NCI-H526 treated with DMSO at 0.1 percent for 48 hours (cell line): ENCODE measurements at places on chromosomes 13 and 19.
A peak's percentile ranks its signal among the peaks of the same experiment; 100 is the strongest.

GRCh38 chr13:34933349-34933748 is 8.7 kb upstream of the NBEA start:
- peak; percentile 83 for DNase-seq

- peak; percentile 71 for DNase-seq
Observed at GRCh38 chr19:40614622-40615411, 13.6 kb downstream of the LTBP4 start.

DNA sequence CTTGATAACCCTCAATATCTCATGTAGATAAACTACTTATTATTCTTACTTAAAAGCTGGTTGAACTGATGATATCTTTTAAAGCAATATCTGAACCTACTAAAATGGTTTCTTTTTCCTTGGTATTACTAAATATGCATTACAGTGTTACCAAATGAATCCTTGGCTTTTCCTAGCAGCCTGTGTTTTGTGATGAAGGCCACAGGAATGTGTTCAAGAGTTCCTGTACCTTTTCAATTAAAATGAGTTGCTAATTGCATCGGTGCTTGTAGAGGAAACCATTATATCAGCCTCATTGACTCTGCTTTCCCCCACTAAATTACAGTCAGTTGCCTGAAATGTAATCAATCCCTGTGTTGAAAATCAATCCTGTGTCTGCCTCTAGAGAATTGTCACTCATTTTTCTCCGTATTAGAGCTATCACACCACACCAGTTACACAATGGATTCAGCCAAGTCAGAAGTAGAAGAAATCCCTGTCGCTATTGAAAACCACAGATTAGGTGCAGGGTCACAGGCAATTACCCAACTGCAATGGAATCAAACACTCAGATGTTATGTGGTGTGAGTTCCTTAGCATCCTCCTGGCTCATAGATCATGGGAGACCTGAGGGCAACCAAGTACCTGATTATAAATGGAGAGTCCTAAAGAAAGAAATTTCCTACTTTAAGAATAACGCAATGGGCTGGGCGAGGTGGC is 13.3 kb downstream of the FAM216B start:
- DNase-seq, result no peak

GRCh38 chr13:98595134-98595533 is 18.2 kb upstream of the STK24 start:
- no peak for DNase-seq

DNA sequence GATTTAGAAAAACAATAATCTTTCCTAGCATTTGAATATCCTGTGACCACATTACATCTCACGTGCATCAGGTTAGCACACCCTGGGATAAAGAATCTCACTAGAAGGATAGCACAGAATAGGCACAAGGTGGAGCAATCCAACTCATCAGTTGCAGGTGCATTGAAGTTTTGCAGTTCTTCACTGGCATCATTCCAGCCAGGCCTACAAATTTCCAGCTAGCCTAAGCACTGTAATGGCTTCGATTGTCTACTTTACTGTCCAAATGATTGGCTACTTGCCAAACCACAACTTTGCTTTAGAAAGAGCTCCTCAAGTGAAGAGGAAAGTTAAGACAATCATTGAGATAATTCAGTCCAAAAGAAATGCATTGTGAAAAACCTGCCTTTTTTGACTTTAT is 89.5 kb downstream of the SPRY2 start:
- peak; percentile 28 for DNase-seq

GRCh38 chr13:34465423-34465922 is 476.6 kb upstream of the NBEA start:
- DNase-seq, result no peak

DNA sequence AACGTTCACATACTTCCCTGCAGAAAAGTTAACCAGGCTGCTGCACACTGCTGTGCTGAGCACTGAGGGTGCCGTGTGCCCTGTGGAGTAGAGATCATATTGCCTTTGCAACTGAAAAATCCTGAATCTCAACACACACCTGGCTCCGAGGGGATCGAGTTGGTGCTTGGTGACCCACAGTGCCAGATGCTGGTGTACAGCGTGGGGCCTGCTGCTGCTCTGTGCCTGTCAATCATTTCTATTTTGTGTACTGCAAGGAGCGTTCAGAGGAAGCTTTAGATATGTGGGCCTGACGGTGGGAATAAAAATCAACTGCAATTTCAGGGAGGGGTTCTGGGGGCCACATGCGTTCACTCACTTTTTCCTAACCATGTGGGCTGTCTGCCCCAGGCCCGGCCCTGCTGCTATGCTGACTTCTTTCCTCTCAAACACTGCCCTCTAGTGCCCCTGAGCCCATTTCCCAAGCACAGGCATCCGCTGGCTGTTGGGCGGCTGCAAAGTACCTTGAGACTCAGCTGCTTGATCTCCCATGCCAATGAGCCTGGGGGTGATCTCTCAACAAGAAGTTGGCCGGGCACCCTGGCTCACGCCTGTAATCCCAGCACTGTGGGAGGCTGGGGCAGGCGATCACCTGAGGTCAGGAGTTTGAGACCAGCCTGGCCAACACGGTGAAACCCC is 9.7 kb upstream of the LENG8 start:
- DNase-seq, result no peak

- no peak for DNase-seq
Observed at GRCh38 chr19:30540761-30541160, 168.6 kb downstream of the ZNF536 start.

DNA sequence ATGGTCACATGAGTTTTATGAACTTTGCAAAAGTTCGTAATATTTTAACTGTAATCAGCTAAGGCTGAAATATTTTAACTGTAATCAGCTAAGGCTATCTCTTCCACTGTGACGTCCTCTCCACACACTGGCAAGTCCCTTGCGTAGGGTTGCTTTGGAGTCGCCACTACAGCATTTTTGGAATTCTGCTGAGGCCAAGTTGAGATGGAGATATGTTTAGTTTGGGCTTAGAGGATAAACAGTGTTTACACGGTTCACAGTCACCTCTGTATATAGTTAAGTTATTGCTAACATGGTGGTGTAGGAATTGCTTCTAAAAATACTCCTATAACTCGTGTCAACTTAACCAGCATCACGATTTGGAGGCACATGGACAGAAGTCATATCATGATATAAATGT is 143.6 kb upstream of the SERP2 start:
- no peak for DNase-seq

DNA sequence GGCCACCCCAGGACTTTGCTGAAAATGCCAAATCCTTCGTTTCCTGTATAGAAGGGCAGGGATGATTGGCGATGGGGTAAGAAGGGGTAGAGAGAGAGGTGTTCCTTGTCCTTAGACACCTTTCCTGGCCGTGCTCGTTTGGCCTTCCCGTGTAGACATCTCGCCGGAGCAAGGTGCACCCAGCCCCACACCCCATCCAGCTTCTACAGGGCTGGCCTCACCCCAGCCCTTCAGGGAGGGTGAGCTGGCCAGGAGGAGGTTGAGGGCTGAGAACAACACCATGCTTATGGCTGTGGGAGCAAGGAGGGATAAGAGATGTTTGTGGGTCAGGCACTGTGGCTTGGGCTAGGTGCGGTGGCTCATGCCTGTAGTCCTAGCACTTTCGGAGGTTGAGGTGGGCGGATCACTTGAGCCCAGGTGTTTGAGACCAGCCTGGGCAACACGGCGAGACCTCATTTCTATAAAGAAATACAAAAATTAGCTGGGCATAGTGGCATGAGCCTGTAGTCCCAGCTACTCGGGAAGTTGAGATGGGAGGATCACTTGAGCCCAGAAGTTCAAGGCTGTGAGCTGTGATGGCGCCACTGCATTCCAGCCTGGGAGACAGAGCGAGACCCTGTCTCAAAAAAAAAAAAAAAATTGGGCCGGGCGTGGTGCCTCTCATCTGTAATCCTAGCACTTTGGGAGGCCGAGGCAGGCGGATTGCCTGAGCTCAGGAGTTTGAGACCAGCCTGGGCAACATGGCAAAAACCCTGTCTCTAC is 15.5 kb downstream of the SMARCA4 start:
- no peak for DNase-seq

- DNase-seq, result no peak
Observed at GRCh38 chr19:13965926-13966683, 13.8 kb downstream of the DCAF15 start.

DNA sequence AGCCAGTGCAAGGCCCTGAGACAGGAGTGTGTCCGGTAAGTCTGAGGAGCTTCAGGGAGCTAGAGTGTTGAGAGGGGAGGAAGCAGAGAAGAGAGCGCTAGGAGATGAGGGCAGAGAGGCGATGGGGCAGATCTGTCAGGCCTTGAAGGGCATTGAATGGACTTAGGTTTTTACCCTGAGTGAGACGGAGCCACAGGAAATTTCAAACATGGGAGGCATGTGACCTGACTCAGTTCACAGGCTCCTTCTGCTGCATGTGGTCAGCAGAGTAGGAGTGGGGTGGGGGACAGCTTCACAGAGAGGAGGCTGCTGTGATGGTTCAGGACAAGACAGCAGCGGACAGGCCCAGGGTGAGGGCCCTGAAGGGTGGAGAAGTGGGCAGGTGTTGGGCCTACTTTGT is 2.5 kb upstream of the FAM98C start:
- no peak for DNase-seq

GRCh38 chr19:51815043-51815442 is 20.1 kb downstream of the FPR3 start:
- DNase-seq, result no peak

GRCh38 chr13:75404726-75405125 is 77.2 kb downstream of the TBC1D4 start:
- DNase-seq, result no peak

DNA sequence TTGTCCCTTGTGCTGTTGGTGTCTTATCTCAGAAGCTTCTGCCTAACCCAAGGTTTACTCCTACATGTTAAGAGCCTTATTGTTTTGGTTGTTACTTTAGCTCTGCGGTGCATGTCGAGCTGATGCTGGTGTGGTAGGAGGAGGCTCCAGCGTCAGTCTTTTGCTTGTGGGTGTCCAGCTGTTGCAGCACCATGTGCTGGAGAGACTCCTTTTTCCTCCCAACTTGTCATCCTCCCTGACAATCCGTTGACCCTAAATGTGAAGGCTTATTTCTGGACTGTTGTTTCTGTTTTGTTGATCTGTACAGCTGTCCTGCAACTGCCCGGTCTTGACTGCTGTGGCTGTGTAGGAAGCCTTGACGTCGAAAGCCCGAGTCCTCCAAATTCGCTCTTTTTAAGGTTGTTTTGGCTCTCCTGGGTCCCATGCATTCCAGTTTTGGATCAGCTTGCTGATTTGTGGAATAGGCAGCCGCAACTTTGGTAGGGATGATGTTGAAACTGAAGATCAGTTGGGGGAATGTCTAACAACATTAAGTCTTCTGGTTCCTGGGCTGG is 15.3 kb downstream of the NAXD start:
- DNase-seq, result no peak

GRCh38 chr13:69591437-69591836 is 516.2 kb upstream of the ATXN8OS start:
- DNase-seq, result no peak

- DNase-seq, result no peak
Observed at GRCh38 chr13:91594061-91594460, 195.6 kb downstream of the GPC5 start.

- DNase-seq, result no peak
Observed at GRCh38 chr13:113629866-113630265, 28.1 kb downstream of the ATP4B start.

GRCh38 chr19:49884109-49884508 is 6.6 kb downstream of the TBC1D17 start:
- no peak for DNase-seq

DNA sequence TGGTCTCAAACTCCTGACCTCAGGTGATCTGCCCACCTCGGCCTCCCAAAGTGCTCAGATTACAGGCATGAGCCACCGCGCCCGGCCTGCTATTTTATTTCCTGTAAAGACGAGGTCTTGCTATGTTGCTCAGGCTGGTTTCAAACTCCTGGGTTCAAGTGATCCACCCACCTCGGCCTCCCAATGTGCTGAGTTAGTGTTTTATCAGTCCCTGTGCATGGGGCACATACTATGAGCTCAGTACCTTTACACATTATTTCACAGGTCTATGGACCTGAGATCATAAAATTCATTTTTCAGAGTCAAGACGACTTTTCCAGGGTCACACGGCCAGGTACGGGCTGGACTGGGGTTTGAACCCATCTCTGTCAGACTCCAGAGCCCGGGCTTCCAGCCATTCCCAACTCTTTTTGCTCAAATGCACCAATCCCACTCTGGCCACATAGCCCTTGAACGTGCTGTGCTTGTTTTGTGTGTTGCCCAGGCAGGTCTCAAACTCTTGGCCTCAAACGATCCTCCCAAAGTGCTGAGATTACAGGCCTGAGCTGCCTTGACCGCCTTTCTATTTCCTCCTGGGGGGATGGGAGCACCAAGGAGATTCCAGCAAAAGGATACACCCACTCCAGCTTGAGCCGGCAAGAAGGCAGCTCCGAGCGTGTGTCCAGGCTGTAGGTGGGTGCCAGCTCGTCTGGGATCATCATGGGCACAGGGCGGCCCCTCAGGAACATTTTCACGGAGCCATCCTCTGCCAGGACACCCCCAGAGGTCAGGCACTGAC is 1.1 kb downstream of the EML2 start:
- no peak for DNase-seq

- no peak for DNase-seq
Observed at GRCh38 chr13:26061947-26062346, 10.1 kb upstream of the SHISA2 start.

DNA sequence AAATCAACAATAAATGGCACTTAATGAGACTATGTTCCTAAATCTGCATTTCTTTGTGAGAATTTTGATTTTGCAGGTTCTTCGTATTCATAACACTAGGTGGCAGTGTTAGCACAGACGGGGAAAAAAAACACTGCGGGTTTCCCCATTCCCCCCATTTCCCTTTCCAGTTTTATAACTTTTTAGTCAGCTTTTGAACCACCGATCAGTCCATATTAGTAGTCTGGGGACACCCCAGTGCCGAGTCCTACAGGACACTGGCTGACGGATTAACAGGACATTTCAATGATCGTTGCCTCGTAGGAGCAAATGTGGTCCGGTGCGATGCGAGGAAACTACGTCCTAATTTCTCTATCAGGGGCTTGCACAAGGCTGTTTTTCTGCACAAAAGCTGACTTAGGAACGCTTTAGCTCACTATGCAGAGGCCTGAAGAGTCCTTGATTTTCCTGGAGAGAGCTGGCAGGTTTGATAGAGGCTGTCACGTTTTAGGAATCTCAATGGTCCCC is 234.3 kb downstream of the LMO7 start:
- no peak for DNase-seq

- DNase-seq, result no peak
Observed at GRCh38 chr13:43545317-43545874, 241.4 kb downstream of the ENOX1 start.

DNA sequence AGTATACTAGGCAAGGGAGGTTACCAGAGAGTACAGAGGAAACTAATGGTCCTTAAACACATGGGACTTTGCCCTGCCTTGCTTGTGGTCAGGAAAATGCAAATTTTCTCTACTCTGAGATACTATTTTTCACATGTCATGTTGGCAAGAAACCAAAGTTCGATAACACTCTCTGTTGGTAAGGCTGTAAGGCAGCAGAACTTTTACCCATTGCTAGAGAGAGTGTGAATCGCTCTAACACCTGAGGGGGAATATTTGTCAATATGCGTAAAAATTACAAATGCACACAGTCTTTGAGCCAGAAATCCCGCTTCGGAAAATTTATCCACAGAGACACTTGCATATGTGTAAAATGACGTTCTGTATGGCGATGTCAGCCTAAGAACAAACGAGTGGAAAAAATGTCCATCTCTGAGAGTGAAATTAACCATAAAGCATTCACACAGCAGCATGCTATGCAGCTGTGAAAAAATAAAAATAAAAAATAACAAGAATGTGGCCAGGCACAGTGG is 9.5 kb upstream of the RFX1 start:
- DNase-seq, result peak; percentile 64

- DNase-seq, result no peak
Observed at GRCh38 chr13:95226932-95227695, 74.1 kb downstream of the ABCC4 start.

- no peak for DNase-seq
Observed at GRCh38 chr13:44573790-44574465, 2.2 kb downstream of the TSC22D1 start.

GRCh38 chr13:85074543-85075313 is 724.5 kb downstream of the SLITRK6 start:
- no peak for DNase-seq
